Memory B cell (primary cell): ENCODE measurements at places on chromosomes 6 and 20.

- no peak for DNase-seq
Observed at GRCh38 chr6:92550501-92550900, 868.9 kb downstream of the EPHA7 start.

DNA sequence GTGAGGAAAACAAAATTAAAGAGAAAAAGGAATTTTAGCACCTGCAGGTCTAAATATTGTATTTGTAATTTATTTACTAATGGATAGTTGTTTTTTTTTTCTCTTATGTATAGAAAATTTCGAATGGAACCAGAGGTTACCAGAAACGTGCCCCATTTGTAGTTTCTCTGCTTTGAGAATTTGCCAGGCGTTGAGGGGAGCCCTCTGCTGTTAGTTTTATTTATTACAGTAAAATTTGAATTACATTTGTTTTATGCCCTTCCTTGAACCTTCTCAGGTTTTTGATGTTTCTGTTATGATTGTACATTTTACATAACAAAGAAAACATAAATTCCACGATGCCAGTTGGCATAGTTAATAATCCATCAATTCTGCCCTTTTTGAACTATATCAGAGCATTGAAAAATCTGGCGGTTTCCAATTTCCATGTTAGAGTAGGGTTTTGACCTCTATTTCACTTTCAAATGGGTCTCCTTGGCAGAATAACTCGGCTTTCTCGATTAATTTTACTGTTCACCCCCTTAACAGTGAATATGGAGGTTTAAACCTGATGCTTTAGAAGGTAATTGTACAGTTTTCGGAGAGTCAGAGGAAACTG, 35.1 kb upstream of the RFPL4B start:
- DNase-seq: peak; percentile 3

DNA sequence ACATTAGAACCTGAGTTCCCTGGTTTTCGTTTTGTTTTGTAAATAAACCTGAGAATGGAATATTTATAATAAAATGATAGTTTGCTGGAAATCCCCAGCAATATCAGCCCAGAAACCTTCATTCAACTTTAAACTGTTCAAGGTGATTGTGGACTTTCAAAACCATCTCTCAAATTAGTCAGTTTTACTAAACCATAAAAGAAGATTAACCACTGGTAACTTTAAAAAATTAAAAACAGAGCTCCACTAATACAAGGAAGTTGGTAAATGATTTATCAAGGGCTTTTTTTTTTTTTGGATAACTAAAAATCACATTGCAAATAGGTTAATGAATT, 10.0 kb downstream of the MBOAT1 start:
- DNase-seq: no peak

GRCh38 chr6:142301651-142302391, at the start of gene ADGRG6:
Gene ADGRG6 (plus strand): TSS chr6:142302007. CDS start chr6:142302330, 323 bp downstream.
- DNase-seq: peak; percentile 10

- DNase-seq: no peak
Observed at GRCh38 chr20:9395971-9396370, 118.4 kb upstream of the LAMP5 start.

DNA sequence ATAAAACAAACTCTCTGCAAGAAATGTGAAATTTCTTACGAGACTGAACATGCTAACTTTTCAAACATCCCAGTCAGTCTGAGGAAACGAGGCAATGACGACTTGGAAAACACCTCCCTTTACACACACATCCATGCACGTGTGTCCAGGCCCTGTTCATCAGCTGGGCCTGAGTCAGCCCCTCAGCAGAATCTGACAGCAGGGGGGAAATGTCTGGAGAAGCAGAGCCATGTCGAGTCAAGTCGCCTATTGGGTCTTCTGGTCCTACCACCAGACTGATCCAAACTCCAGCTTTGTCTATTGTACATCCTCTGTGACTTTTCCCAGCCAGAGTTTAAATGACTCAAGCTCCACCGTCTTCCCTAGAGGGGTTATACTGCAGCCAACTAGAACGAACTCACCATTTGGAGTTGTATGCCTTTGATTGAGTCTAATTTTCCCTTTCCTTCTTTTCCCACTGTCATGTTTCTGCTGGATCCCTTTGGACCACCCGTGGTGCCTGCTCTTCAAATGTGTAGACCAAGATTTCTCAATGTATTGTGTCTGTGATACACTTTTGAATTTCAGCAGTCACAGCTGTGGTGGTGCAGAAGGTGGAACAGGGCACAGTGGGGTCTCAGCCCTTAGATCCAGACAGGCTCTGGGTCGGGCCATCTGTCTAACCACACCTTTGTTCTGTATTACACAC, 254.0 kb downstream of the CDC5L start:
- no peak for DNase-seq

- peak; percentile 49 for DNase-seq
Observed at GRCh38 chr6:104525677-104526322, 333.9 kb downstream of the HACE1 start.

DNA sequence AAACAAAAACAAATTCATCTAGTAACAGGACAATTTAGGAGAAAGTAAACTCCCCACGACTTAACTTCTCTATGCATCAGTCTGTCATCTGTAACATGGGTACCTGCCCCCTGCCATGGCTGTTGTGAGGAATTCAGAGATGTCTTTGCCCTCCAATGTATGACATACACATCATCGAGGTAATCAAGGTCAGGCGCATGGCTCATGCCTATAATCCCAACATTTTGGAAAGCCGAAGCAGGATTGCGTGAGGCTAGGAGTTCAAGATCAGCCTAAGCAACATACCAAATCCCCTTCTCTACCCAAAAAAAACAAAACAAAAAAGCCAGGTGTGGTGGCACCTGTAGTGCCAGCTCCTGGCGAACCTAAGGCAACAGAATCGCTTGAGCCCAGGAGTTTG, 9.0 kb downstream of the EEF1A1 start:
- DNase-seq: no peak

- no peak for DNase-seq
Observed at GRCh38 chr6:154767003-154767723, 33.9 kb downstream of the SCAF8 start.

DNA sequence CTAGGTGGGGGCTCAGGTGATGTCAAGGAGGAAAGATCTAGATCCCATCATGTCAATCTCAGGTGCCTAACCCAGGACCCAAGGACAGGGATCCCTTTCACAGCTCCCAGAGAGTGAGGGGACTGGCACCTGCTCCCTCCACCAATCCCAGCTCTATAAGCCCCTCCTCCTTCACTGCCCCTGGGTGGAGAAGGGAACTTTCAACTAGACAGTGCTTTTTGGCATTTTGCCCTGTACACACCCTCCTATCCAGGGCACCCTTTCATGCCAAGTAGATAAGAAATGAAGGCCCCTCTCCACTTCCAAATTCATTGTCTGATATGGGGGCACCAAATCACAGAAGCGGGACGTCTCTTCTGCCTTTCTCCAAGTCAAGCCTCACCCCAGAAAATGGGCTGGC, 61.6 kb downstream of the MDGA1 start:
- no peak for DNase-seq

DNA sequence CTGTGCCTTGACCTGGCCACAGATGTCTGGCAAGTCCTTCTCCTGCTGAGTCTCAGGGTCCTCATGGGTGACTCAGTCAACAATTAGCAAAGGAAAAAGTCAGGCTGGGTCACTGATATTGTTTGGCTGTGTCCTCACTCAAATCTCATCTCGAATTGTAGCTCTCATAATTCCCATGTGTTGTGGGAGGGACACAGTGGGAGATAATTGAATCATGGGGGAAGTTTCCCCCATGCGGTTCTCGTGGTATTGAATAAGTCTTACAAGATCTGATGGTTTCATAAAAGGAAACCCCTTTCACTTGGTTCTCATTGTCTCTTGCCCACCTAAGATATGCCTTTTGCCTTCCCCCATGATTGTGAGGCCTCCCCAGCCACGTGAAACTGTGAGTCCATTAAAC, 45.7 kb downstream of the PREX1 start:
- DNase-seq: no peak

DNA sequence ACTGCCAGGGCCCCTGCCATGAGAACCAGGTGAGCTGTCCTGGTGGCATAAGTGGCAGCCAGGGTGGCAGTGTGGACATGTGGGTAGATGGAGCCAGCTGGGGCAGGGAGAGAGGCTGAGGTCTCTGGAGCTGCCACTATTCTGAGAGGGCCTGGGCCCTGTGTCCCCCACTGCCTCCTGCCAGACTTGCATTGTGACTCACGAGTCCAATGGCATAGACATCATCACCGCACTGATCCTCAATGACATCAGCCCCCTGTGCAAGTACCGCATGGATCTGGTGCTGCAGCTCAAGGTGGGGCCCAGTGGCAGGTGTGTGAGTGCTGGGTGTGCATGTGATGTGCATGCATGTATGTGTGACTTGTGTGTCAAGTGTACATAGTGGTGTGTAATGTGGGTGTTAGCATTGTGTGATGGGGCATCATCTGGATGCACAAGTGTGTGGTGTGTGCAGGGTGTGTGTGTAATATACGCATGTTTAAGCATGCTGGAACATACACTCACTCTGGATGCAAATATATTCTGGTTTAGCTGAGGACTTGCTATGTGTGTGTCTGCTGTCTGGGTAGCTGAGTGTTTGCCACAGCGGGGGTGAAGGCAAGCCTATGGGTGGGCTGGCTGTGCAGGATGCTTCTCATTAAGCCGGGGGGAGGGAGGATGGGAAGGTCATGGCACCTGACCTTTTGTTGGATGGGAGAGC, 25.1 kb downstream of the UQCC2 start:
- no peak for DNase-seq

GRCh38 chr6:155154158-155154830, 109.5 kb upstream of the CLDN20 start:
- no peak for DNase-seq

GRCh38 chr6:125008957-125009356, 46.7 kb downstream of the RNF217 start:
- DNase-seq: no peak

GRCh38 chr6:47669684-47670513, 28.5 kb upstream of the ADGRF4 start:
- DNase-seq: no peak

DNA sequence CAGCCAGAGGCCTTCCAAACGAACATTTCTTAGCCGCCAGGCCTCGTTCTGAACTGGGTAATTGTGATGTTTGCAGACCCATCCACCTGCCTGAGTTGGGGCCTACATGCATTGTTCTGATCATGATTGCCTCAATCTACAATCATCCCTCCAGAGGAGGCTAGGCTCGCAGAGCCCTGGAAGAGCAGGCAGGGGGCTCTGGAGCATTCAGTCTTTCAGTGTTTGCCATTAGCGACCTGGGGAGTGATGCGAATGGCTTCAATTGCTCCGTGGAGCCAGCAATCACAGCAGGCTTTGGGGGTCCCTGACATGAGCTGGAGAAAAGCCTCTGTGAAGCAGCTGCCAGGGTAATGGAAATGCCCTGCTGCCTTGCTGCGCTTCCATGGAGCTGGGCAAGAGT, 22.0 kb downstream of the SNAP25 start:
- no peak for DNase-seq

- peak; percentile 32 for DNase-seq
Observed at GRCh38 chr6:24936641-24937317, 1.0 kb upstream of the RIPOR2 start.

DNA sequence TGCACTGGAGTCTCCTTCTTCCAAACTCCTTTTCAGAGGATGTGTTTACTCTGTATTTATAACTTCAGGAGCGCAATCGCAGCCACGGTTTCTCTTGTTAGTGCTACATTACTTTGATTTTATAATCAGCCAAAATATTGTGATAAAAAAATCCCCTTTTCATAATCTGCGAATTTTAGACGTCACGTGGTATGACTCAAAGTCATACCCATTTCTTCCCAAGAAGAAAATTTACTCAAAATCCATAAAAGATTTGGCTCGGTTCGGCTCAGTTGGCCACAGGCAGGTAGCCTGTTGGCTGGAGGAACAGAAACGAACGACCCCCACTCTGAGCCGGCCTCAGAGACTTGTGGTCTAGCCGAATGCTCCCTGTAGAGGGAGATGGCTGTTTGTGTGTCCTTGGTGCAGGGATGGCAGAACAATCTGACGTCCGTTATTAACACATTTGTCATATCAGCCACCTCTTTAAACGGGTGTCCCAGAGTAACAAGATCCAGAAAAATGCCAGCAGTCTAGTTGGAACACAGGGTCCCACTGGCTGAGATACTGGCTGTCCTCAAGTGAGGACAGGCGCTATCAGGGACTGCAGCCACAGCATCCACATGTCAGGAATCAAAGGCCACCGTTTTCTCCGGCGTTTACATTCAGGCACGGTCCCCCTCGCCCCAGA, 247.6 kb downstream of the DLL1 start:
- DNase-seq: no peak

DNA sequence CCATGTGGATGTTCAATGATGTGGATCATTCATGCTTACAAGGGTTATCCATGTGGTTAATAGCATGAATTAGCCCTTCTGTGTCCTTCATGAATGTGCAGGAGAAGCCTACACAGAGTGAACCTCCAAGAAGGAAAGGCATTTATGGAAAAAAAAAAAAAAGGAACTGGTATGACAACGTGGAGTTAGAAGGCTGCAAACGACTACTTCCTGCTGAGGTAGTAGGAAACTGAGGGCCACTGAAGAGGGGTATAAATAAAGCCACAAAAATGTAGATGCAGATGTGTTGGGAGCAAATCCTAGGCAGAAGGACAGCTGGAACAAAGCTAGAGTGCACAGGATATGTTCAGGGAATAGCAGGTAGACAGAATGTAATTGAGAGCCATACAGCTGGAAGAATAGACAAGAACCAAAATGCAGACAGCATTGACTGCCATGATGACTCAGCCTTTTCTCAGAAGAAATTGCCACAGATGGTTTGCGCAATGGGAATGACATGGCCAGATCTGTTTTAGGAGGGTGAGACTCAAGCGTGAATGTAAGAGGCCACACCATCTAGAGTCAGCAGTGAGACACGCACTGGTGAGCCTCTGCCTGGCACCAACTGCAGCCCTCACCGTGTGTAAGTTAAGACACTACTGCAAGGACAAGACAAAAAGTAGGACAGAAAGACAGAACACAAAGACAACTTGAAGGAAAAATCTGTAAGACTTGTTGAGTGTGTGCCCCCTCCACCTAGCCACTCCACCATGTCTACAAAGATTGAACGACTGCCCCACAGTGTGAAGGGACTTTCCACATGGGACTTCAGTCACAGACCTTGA, 79.8 kb downstream of the KIF13A start:
- no peak for DNase-seq
